Activated CD4-positive, alpha-beta T cell treated with anti-CD3 and anti-CD28 coated beads, Interleukin-2, amount 50 U/mL, for 1 hour (primary cell): ENCODE measurements at places on chromosomes 2 and 18.

DNA sequence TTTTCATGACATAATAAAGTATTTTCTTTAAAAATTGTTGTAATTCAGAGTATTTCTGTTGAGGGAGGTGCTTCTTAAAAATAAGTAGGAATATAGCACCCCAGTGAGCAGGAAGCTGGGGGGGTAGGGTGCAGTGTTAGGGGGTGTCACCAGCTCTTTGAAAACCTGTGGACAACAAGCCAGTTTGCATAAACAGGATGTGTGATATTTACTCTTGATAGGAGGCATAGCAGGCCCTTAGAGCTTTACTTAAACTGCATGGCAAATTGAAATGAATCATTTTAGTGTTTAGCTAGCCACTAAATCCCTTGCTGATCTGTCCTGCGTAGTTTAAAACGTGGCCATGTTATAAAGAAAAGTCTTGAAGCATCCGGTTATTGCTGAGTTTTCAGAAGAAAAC is 8.4 kb downstream of the TGIF1 start:
- DNase-seq = no peak

DNA sequence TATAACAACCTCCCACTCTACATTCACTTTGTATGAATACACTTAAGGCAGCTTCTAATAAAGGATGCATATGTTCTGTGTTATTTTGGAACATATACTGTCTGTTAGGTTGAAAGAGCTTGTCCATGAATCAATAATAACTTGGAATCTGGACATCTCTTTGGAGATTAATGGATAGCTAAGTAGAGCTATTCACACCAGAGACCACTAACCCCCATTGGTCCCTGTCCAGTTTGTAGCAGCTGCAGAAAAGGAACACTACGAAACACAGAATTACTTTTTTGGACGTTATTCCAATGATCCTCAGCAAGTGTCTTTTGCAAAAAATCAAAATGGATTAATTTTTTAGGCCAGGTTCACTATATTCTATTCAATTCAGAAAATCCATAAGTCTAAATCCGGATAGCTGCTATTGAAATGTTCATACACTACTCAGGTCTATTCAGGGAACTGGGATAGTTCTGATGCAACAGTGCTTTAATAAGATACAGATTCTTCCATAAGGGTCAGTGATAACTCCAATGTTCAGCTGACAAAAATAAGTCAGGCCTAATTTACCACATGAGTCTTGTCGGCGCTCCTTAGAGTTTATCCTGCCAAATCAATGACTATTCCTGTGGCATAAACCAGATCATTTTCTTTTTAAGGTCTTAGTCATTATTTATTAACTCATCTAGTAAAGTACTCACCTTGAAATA is 44.2 kb downstream of the NRXN1 start:
- no peak for DNase-seq

- no peak for DNase-seq
Observed at GRCh38 chr2:11158916-11159573, 3.8 kb downstream of the SLC66A3 start.

- DNase-seq = no peak
Observed at GRCh38 chr2:72694715-72695496, 130.9 kb downstream of the EXOC6B start.

GRCh38 chr2:105257981-105258380 is 16.4 kb downstream of the GPR45 start:
- DNase-seq = no peak

- no peak for DNase-seq
Observed at GRCh38 chr2:73386894-73387636, 1.4 kb downstream of the ALMS1 start.

GRCh38 chr18:46113751-46114150 is 9.6 kb downstream of the HAUS1 start:
- no peak for DNase-seq

- no peak for DNase-seq
Observed at GRCh38 chr2:196941398-196942078, 15.0 kb upstream of the PGAP1 start.

GRCh38 chr2:100317634-100318033 is 4.7 kb downstream of the LONRF2 start:
- no peak for DNase-seq
